ENCODE measurements at places on chromosomes 7 and 10. TPM values are rescaled to one million over a fixed set of nuclear protein-coding genes. Genes with fewer than 3 reads are reported as not detected.

DNA sequence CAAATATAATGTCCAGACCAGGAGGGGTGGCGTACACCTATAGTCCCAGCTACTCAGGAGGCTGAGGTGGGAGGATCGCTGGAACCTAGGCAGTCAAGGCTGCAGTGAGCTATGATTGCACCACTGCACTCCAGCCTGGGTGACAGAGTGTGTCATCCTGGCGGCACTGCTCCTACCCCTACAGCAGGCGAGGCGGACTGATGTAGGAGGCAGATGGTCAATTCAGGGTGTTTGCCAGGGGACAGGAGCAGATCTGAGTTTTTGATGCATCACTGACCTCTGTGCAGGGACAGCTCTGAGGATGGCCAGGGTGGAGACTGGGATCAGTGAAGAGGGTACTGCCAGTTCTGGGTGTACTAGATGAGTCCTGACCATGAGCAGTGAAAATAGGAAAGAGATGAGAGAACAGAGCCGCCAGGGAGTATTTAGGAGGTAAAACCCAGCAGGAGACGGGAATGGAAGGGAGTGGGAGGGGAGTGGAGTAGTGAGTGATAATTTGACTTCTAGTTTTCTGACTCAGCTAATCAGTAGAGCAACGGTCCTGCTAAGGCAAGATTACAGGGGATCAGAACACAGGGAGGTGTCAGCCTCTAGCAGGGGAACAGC, 75.3 kb downstream of the HIP1 start:
- ATAC-seq: no peak

GRCh38 chr10:17229016-17229716, 1.1 kb downstream of the VIM start:
- peak; percentile 57 for ATAC-seq

DNA sequence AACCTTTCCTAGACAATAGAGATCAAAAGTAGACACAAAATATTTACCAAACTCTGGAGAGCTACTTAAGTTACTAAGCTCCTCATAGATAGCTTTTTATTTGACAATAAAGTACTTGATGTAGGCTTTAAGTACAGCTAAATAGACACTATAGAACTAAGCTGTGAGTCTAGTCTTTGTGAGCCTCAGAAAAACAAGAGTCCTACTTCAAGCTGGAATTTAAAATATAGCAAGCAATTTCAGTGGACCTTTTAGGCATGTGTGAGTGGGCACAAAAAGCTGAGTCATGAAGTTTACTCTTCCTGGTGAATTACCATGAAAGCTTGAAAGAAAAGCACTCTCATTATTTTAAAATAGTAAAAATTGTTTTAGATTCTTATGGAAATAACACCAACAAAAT, 76.1 kb downstream of the ADD3 start:
- no peak for ATAC-seq

- no peak for ATAC-seq
Observed at GRCh38 chr7:37481154-37481553, 32.5 kb upstream of the ELMO1 start.

PTPN20 gene
- total RNA-seq: 1.8 TPM

CCNY gene
- 44.8 TPM for total RNA-seq

DMBT1 gene
- 1.6 TPM for total RNA-seq

DNA sequence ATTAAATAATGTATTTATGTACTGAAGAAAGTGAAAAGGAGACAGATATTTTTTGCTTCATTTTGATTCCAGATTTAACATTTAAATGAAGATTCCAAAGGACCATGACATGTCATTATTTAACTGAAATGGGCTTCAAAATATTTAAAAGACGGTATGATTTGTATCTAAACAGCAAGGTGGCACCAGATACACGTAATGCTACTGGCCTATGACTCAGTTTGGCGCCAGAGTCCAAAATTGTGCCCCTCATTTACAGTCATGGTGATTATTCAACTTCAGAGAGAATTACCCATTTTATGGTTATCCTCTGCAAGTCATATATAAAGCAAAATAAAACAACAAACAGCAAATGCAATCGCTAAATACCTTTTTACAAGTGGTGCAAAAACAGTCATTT, 94.5 kb downstream of the ETV1 start:
- no peak for ATAC-seq

DNA sequence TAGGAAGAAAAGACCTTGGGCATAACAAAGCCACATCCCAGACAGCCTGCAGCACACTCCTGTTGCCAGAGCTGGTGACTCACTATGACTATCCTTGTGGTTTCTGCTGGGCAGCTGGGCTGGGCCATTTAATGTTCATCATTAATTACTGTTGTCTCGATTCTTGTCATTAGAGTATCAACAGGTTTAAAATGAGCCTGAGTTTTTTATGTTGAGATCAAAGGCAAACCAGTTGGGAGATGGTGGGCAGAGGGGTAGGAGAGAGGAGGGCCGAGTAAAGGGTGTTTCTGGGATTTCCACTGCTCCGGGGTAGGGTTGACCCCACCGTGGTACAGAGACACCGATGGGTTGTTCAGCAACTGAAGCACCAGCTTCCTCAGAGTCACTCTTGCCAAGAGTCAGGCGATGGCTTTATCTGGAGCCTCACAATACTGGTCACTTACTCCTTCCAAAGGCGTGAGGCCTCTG, 128.7 kb upstream of the LYZL1 start:
- peak; percentile 91 for ATAC-seq

DNA sequence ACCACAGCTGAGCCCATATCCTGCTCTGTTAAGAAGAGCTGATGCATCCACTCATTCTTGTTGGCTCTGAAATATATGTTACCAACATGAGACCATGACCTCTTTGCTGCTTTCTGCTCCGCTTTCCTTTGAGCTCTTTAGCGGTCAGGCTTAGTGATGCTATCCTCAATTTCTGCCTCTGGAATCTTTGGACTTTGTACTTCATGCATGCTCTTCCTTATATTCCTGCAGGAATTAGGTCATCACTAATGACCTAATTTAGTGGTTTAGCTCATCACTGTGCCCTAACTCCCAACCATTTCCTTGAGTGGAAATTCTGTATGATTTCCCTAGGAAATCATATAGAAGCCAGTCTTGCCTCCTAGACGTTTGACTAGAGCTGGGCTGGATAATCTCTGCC, 119.5 kb downstream of the AOAH start:
- ATAC-seq: no peak

LIPM gene
- total RNA-seq: not detected

DNA sequence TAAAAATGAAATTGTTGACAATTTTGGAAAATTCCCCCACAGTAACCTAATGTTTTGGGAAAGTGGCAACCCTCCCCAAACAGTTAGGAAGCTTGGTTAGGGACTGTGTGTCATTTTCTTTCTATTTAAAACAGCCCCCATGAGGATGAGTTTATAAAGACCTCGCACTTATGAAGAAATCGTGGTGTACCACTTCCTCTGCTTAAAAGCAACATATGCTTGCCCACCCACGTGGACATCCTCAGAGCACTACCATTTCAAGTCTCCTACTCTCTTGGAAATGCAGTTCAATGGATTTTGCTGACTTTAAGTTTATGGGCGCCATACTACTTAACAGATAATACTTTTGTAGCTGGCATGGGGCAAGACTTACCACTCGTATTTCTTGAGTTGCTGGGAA, 223.8 kb downstream of the DYNC1I1 start:
- ATAC-seq: no peak

DNA sequence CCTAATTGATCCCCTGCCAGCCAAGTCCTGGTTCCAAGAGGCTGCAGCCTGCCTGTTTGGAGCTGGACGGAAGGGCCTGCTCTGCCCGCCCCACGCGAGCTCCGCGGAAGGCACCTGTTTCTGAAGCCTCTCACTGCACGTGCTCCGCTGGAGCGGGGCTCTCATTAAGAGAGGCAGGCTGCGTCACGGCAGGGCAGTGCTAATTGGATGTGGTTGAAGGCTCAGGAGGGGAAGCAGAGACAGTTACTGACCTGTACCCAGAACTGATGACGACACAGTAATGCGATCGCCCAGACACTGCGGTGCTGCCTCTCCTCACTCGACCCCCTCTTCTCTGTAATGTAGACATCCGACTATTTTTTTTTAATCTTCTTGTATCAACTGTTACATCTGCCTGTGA, 411.1 kb upstream of the MGMT start:
- ATAC-seq: no peak

- no peak for ATAC-seq
Observed at GRCh38 chr7:84985073-84985784, 201.6 kb downstream of the SEMA3D start.

DNA sequence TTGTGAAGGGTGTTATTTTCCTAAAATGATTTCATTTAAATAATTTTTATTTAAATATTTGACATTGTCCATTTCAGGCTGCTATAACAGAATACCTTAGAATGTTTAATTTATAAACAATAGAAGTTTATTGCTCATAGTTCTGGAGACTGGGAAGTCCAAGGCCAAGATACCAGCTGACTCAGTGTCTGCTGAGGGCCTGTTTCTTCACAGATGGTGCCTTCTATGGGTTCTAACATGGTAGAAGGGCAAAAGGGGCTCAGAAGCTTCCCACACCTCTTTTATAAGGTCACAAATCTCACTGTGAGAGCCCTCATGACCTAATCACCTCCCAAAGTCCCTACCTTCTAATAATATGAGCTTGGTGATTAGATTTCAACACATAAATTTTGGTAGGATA, 50.7 kb downstream of the MTURN start:
- no peak for ATAC-seq

WNT16 gene
- total RNA-seq: 0.12 TPM

TMEM178B gene
- total RNA-seq: 4.0 TPM

- ATAC-seq: no peak
Observed at GRCh38 chr7:122306320-122307227, 2.0 kb upstream of the FEZF1 start.

- no peak for ATAC-seq
Observed at GRCh38 chr10:129586898-129587443, 119.9 kb downstream of the MGMT start.

FANK1 gene
- total RNA-seq: 3.2 TPM

DNA sequence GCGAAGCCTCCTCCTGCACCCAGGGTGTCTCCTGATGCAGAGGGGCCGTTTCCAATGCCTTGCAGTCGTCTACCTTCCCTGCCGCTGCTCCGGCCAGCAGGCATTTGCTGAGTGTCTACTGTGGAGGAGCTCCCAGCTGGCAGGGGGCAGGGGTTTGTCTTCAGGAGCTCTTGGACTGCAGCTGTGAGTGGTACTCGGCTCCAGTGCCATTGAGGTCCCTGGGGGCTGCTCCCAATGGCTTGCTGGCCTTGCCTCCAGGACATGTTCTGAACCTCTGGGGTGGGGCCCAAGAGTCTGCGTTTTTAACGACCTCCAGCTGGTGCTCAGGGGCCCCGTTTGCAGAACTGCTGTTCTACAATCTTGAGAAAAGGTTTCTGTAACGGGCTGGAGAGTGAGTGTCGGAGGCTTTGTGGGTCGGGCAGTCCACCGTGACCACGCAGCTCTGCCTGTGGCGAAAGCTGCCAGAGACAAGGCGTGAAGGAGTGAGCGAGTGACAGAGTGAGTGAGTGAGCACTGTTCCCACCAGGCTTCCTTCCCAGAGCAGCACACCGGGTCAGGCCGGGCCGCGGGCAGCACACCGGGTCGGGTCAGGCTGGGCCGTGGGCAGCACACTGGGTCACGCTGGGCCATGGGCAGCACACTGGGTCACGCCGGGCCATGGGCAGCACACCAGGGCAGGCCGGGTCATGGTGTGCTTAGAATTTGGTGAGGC, 520.2 kb downstream of the PTPRN2 start:
- ATAC-seq: no peak

DNA sequence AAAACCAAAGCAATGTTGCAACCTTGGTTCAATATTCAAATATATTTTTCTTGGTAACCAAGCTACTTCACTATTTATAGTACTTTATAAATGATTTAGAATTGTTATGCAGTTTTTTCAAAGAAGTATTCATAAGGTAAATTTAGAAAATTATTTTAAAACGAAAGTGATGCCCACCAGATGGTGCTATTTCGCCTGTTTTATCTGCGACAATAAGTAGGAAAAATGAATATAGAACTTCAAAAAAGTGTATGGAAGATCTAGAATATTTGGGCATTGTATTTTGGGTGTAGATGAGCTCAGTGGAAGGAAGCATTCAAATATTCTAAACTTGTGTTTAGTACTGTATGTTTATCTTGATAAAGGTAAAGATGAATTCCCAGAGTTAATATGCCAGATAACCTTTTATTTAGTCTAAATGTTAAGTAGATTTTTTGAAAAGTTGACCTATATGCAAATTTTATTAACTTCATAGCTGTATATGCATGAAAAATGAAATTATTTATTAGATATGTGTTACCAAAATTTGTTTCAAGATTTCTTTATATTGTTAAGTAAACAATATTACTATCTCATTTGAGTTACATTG, 93.2 kb downstream of the ADK start:
- ATAC-seq: no peak

GRCh38 chr10:51246156-51246555, 171.9 kb downstream of the PRKG1 start:
- no peak for ATAC-seq

DNA sequence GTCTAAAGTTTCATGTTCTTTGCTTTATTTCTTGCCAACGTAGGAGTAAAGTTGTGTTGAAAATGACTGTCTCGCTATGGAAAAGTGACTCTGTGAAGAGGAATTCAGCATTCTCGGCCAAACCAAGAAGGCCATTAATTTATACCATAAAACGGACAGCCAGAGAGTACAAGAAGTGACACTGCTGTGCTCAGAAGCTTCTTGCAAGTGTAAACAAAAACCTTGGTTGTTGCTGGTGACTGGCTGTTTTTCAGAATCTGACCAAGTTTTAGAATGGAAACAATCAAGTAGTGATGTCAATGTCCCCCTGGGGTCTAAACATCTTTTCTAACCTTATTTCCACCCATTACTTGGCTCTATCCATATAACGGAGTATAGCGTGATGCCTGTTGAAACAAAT, 201.9 kb downstream of the INHBA start:
- ATAC-seq: no peak

TMEM270 gene
- not detected for total RNA-seq

DNA sequence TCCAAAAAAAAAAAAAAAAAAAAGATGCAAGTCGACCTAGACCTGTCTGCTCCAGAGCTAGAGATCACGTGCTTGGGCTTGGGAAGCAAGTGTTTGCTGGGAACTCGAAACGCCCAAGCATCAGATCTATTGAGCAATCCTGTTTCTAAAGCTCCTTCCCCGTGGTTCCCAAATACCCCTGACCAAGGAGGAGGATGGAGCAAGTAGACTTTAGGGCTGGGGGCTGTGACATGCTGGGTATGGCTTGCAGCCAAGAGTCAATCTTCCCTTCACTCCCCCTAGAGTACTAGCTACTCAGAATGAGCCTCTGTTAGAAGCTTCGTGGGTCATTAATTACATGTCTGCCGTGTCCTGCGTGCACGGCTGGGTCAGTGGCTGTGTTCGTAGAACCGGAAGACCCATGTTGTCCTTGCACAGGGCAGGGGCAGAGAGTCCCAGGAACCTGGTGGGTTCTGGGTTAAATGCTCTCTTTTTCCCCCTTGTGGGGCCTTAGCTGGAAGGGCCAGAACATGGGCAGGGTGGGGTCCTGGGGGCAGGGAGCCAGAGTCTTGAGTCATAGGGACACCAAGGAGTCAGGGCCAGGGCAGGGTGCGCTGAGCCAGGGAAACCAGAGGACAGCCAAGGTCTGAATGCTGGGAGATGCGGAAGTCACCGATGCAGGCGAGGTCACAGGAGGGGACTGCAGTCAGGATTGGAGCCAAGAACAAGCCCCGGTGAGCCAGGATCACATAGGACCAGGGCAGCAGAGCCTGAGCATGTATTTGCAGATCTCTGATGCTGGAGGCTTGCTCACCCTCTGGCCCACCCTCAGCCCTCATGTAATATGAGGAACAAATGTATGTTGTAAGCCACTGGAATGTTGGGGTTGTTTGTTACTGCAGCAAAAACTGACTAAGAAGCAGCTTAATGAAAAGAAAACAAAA, 34.6 kb upstream of the TPST1 start:
- ATAC-seq: peak; percentile 83

PARP12 gene
- 15.2 TPM for total RNA-seq
